Uterus (tissue), 4 donors: ENCODE measurements at places on chromosomes 5 and 9.

GRCh38 chr9:118647331-118647730, 721.9 kb downstream of the BRINP1 start:
- no peak for DNase-seq

DNA sequence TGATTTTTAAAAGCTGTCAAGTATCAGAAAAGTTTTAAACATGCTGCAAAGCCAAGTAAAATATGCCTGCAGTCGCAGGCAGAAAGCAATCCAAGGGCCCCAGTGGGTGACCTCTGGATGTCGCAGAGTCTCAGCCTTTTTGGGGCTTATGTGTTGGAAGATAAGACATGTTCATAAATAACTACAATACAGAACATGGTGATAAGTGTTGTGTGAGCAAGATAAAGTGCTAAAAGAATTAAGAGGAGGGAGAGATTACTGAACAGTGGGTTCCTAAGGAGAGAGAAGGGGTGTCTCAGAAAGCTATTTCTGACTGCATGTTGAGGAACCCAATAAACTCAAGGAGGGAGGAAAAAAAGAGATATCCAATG, 78.9 kb upstream of the ADRB2 start:
- DNase-seq, result no peak

DNA sequence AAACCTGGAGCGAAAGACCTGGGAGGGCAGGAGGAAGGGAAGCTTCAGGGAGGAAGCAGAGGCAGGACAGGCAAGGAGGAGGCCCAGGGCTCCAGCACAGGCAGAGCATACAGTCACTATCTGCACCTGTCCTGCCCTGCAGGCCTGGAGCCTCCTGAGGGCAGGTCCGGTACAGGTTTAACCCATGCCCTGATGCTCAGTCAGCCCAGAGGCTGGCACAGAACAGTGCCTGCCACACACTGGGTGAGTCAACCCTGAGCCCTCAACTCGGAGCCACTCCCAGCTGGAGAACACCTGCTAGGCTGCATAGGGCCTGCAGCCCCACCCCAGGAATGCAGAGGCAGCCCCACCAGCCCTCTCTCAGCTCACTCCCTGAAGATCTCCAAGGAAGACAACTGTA, 161.5 kb upstream of the PHYKPL start:
- no peak for DNase-seq

DNA sequence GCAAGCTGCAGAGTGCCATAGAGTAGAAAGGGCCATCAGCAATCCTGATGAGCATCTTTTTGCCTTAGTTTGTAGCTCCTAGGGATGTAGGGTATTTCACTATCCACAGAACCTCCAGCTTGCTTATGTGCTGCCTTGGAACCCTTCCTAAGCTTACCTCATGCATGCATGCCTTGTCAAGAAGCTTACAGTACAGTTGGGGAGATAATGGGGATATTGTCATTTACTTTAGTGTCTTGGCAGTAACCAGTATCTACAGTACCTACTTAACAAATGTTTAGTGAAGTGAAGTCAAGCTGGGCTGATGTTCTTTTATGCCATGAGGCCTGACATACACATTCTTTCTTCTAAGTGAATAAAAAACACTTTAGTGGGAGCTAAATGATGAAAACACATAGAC, 164.6 kb upstream of the PPP1R2B start:
- DNase-seq, result no peak

- DNase-seq, result no peak
Observed at GRCh38 chr9:135905380-135906258, 1.7 kb downstream of the CAMSAP1 start.

GRCh38 chr9:16901590-16901989, 31.1 kb upstream of the BNC2 start:
- no peak for DNase-seq

- DNase-seq, result no peak
Observed at GRCh38 chr5:52964138-52964537, 25.0 kb upstream of the ITGA2 start.

DNA sequence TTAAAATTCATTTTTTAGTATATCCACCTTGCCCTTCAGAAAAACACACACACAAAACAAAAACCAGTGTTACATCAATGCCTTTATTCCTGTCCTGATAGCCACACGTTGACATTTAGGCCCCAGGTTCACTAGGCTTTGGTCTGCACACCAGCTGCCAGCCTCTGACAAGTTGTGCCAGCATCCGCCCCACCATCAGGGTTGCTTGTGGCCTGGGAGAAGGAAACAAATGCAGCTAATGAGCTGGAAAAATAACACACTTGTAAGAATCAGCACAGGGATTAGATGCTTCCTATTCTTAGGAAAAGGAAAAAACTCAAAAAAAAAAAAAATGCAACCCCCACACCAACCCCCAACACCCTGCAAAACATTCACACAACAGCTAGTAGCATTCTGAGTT, 404.0 kb upstream of the GRIA1 start:
- no peak for DNase-seq

GRCh38 chr5:176664886-176665285, 17.6 kb downstream of the TSPAN17 start:
- no peak for DNase-seq

- no peak for DNase-seq
Observed at GRCh38 chr9:126788634-126789349, 16.0 kb upstream of the ZBTB43 start.

- no peak for DNase-seq
Observed at GRCh38 chr5:112691758-112692157, 45.9 kb upstream of the APC start.

- DNase-seq, result no peak
Observed at GRCh38 chr5:17888155-17888554, 253.9 kb downstream of the TAF11L14 start.
